Stimulated activated CD4-positive, alpha-beta T cell treated with anti-CD3 and anti-CD28 coated beads, Interleukin-12 subunit alpha, Interleukin-12 subunit beta, amount 100 ng/mL, for 48 hours (primary cell): ENCODE measurements at places on chromosomes 5 and 9.

- DNase-seq: no peak
Observed at GRCh38 chr5:5409151-5409810, 13.2 kb upstream of the ICE1 start.

DNA sequence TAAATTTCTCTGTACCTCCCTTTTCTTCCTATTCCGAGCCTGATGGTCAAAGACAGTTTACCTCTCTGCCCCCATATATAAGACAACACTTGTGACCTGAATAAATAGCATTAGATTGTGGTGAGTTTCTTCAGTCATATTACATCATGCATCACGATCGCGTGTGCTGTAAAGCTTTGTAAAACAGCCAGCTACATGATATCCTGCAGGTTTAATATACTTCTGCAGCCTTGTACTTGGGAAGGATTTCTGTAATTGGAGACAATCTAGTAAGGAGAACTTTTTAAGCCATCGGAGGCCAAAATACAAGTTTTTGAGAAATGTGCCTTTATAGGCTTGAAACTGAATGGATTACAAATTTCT, 711.8 kb upstream of the WWC1 start:
- no peak for DNase-seq

- DNase-seq: no peak
Observed at GRCh38 chr9:69519470-69520240, 152.5 kb downstream of the APBA1 start.

GRCh38 chr9:136436055-136436634, 3.5 kb downstream of the INPP5E start:
- no peak for DNase-seq

DNA sequence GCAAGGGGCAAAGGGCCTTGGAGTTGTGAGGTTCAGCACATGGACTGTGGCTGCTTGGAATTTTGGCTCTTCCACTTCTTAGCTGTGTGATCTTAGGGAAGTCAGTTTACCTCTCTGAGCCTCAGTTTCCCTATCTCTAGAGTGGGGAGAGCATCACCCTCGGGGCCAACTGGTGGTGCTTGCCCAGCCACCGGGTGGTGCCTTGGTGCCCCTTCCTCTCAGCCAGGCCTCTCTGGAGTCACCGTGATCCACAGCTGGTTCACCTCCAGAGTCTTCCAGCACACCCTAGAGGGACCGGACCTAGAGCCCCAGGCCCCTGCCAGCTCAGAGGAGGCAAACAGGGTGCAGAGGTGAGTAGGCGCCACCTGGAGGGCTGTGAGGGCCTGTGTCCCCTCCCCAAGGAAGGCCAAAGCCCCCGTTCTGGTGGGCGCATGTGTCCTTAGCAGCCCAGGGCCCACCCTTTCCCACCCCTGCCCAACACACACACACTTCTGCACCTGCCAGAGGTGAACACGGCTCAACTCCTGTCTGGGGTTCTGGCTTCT, 7.7 kb downstream of the ADGRD2 start:
- DNase-seq: no peak

- no peak for DNase-seq
Observed at GRCh38 chr5:78557601-78558000, 91.0 kb downstream of the LHFPL2 start.

GRCh38 chr5:141878186-141878710, at the start of gene PCDH1:
PCDH1 (minus strand) TSS chr5:141878410; CDS start chr5:141878262, 148 bp downstream.
- no peak for DNase-seq
